ENCODE measurements at places on chromosomes 5 and 9.

DNA sequence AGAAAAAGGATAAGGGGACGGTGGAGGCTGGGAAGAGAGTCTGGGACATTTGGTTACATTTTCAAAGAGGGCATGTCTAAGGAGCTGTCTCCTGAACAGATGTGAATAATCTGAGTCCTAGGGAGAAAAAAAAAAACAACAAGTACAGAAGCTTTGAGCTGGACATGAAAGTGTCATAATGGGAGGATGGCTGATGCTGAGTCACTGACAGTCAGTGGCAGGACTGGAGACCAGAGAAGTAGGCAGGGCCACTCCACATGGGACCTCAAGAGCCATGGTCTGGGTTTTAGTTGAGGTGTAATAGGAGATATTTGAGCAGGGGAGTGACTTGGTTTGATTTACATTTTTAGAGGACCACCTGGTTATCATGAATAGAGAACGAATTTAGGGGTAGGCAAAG is 70.6 kb downstream of the DPYSL3 start:
- no peak for DNase-seq

DNA sequence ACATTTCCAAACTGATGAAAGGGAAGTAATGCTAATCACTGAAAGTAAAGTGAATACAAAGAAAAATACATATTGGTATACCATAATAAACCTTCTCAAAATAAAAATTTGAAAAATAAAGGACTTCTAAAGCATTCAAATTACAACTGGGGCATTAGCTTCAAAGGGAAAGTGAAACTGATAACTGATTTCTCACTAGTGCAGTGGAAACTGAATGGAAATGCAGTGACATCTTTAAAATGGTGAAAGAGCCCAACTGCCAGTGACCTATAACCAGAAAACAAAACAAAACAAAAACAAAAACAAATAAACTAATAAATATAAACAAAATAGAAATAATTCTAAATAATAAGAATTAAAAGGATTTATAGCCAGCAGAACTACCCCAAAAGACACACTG is 297.5 kb upstream of the GRIN3A start:
- no peak for DNase-seq

DNA sequence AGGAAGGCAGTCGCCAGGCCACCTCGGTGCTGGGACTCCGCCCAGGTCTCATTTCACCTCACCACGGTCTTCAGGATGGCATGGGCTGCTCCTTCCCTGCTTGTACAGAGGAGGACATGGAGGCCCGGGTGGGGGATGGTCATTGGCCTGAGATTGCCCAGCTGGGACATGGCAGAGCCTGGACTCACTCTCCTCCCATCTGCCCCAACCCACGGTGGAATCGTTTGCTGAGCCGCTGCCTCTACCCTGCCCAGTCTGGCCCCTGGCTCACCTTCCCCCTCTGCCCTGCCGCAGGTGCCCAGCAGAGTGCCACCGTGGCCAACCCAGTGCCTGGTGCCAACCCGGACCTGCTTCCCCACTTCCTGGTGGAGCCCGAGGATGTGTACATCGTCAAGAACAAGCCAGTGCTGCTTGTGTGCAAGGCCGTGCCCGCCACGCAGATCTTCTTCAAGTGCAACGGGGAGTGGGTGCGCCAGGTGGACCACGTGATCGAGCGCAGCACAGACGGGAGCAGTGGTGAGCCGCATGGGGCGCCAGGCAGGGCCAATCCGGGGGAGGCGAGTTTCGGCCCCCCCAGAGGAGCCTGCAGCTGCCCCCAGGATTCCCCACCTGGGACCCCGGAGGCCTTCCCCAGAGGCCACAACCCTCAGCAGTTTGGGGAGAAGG is 36.7 kb downstream of the HK3 start:
- no peak for DNase-seq

DNA sequence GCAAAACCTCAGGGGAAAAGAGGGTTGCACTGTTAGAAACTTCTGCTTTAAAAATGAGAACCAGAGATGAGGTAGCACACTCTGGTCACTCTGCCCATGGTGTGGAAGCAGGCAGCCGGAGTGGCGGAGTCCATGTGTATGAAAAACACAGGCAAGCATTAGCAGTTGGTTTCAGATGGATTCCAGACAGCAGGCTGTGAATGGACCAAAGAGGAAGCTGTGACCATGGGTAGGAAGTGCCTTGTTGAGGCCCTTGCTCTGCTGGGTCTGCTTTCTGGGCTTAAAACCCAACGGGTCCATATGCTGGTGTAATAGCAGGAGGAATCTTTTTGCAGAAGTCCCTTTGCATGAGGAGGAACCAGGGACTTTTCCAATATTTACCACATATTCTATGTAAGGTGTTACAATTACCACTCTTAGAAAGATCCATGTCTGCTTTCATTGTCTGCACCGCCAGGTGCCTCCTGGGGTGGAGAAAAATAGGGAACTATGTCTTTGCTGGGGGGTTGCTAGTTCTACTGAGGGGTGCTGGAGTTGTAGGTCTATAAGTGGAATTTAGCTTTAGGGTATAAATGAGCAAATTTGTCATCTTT is 77.0 kb downstream of the ANKRD55 start:
- no peak for DNase-seq

- peak; percentile 39 for DNase-seq
Measured at GRCh38 chr9:15485836-15486666, 24.7 kb downstream of the PSIP1 start.

DNA sequence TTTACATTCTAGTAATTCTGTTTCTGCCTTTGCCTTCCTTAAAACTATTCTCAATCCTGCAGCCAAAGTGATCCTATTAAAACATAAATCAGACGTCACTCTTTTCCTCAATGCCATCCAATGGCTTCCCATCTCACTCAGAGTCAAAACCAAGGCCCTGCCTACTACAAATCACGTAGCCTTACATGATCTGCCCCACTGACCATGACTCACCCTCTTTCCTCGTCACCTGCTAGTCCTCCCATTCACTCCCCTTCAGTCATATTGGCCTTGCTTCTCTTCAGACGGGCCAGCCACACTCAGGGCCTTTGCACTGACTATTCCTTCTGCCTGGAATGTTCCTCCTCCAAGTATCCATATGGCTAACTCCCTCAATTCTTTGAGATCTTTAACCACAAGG is 39.0 kb upstream of the DMXL1 start:
- no peak for DNase-seq

GRCh38 chr9:128204858-128205257 is 1.7 kb downstream of the DNM1 start:
- no peak for DNase-seq

DNA sequence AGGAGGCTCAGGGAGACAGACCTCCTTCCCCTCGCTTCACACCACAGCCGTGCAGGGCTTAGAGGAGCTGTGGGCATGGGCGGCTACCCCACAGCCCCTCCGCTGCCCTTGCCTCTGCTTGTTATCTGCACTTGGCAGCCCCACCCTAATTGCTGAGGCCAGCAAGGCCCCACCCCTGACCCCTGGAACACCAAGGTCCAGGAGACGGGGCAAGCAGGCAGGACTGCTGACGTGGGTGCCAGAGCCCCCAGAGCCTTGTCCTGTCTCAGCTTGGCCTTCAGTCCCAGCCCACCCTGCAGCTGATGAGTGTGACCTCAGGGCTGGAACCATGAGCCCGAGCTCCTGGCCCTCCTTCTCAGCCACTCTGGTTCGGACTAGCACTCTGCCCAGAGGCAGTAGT is 29.1 kb upstream of the NEURL1B start:
- no peak for DNase-seq

GRCh38 chr5:116037236-116037822 is 5.1 kb downstream of the ARL14EPL start:
- DNase-seq: no peak

GRCh38 chr5:145971108-145971507 is 34.7 kb downstream of the SH3RF2 start:
- no peak for DNase-seq

- no peak for DNase-seq
Measured at GRCh38 chr5:102918986-102919610, 164.0 kb downstream of the PAM start.

DNA sequence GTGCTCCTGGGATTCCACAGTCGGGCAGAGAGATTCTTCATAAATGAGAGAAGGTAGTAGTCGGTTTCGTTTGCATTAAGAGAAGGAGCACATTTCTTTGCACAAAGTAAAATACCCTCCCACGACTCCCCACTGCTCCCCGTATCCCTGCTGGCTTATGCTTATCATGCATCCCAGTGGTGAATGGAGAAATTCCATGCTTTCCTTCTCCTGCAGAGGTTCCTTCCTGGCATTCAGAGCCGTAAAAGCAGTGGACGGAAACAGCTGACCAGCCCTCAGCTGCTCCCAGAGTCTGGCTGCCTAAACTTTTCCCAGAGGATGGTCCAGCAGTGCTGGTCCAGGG is 93.1 kb downstream of the C9orf152 start:
- DNase-seq: no peak

DNA sequence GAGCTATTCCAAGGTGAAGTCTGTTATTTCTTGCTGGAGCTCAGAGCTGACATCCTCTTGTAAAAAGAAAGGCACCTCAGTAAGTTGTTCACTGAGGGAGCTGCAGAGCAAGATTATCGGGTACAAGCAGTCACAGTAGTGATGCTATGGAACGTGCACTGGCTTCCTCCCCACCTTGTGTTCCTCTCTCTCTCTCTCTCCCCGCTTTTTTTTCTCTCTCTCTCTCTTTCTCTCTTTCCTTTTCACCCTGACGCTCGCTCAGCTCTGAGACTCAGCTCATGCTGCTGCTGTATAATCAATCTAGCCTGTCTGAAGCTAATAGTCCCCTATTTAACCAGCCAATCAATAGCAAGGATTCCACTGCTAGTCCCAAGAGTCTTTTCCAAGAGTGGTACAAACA is 587.6 kb upstream of the CDH18 start:
- no peak for DNase-seq

DNA sequence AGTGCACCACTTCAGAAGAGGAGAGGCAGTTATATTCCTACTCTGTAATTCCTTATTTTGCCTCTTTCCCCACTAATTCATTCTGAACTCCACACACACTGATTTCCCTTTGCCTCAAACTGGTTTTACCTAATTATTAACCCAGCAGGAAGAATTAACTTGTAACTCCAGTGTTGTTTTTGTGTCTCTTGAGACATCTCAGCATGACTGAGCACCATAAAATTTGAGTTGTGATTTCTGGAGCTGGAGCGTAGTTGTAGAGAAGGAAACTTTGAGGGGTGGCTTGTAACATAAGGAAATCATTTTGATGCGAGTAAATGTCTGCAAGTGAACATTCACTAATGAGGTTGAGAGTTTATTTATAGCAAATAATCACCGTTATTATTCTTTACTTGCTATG is 265.2 kb downstream of the TMEM38B start:
- DNase-seq: no peak

DNA sequence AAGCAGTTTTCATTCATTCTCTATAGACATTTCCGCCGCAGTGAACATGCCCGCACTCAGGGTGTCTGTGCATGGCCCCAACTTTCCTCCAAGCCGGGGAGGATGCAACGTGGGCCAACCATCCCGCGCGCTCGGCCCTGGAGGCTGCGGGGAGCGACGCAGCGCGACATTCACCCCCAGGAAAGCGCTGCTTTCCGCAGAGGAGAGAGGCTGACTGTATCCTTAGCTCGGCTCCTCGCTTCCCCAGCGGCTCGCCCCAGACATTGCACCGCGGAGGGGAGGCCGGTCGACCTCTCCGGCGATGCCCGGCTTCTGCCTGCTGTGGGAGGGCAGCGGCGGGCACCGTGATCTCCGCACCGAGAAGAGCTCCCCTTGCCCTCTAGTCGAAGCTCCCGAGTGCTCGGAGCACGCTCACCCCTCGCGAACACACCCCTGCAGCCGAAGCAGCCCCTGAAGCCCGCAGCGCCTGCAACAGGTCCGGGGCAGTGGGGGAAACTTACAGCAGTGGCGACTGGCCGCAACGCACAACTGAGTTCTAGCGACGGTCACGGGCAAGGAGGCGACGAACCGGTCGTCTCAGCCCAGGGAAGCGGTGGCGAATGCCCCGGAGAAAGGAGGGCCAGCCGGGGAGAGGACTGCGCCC is 600 bp downstream of the ENC1 start:
- peak; percentile 4 for DNase-seq

DNA sequence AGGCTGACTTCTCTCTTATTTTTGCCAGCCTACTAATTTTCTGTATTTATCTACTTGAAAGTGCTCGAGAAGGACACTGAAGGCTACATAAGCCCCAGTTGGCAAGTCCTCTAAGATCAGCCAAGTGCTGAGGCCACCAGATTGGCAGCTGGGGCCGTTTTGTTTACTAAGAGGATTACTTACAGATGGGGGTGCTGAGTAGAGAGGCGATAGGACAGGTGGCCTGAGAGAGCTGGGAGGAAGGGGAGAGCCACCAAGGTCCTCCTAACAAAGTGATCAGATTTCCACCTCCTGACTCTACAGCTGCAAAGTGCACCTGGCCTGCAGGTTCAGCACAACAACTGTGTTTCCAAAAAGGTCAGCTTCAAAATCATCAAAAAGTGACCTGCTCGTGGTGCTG is 32.9 kb downstream of the FRMD3 start:
- no peak for DNase-seq

DNA sequence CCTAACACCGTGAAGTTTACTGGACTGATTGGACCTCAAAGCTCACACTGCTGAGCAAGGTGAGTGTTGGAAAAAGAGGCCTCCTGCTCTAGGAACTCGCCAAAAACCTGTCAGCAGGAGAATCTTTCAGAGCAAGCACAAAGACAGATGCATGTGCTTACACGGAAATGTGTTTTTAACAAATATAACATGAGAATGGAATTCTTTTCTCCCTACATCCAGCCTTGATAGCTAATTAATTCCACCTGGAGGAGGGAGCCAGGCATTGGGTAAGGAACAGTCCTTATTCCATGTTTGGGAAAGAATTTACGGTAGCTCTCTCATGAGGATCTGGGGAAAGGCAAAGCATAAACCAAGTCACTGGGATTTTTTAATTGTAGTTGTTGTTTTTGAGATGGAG is 98.8 kb downstream of the KLF4 start:
- no peak for DNase-seq

- no peak for DNase-seq
Measured at GRCh38 chr5:34736445-34737115, 80.5 kb downstream of the RAI14 start.

DNA sequence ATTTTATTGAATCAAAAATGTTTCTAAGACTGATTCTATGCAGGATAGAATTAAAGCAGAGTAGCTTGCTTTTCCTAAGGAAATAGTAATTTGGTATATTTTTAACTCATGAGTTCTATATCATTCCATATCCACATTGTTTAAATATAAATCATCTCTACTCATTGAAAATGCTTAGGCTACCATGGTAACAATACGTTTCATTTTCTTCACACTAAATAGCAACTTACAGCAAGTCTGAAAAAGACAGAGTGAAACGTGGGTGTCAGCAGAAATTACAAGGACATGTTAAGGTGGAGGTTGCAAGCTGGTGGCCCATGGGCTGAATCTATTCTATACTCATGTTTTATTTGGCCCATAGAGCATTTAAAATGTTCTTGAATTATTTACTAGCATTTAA is 487.9 kb downstream of the ARHGEF28 start:
- DNase-seq: no peak

Measured in CD4-positive, alpha-beta T cell treated with Interleukin-15 for 4 hours (primary cell).